Stimulated activated CD8-positive, alpha-beta memory T cell treated with anti-CD3 and anti-CD28 coated beads, Interleukin-7, amount 100 ng/mL, for 1 hour (primary cell): ENCODE measurements at places on chromosomes 2 and 18.

DNA sequence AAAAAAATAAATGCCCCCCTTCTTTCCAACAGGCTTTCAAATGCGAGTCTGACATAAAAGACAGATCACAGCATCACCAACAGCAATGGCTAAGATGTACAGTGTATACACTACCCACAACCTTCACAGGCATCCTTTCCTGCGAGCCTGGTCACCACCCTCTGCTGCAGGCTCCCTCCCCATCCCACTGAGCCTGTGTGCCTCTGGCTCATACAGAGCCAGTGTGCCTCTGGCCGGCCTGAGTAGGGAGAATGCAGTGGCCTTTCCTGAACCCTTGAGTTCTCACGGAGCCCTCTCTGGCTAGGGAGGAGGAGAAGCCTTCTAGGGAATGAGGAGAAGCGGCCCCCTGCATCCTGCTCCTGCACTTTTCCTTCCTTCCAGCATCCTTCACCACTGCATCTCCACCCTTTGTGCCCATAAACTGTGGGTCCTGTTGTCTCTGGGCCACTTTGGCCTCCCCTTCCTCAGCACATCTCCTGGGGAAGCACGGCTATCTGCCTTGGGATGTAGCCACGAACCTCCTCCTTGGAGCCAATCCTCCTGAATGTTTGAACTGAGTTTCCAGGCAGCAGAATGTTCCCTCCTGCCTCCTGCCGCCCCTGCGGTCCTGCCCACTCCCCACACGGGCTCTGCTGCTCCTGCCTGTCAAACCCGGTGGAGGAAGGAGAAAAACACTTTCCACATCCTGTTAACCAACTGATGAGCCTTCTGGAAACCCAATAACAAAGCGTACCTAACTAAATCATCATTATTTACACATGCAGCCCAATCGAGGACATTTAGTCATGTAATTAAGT is 22.5 kb downstream of the GYPC start:
- DNase-seq = no peak

DNA sequence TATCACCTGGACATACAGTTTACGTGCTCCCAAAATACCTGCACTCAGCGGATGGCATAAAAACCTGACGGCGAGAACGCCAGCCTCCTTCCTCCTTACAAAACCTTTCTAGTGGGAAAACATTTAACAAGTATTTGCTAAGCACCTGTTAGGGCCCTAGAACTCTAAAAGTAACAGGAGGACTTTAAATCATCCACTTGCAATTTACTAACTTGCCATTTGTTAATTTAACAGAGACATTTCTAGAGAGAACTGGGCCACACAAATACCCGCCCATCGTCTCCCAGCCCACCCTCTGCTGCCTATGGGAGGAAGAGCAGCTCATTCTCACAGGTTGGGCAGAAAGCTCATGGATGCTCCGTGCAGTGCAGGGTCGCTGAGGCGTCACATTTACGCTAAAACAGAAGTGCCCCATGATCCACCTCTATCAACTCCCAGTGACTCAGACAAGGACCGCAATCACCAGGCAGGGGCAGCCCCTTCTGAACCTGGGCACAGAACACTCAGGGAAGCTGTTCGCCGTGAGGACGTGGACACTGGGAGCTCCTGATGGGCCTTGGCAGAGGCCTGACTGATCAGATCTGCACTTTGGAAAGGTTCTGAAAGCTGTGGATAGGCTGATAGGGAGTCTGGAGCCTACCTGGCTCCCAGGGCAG is 106.9 kb downstream of the HDAC4 start:
- DNase-seq = no peak

DNA sequence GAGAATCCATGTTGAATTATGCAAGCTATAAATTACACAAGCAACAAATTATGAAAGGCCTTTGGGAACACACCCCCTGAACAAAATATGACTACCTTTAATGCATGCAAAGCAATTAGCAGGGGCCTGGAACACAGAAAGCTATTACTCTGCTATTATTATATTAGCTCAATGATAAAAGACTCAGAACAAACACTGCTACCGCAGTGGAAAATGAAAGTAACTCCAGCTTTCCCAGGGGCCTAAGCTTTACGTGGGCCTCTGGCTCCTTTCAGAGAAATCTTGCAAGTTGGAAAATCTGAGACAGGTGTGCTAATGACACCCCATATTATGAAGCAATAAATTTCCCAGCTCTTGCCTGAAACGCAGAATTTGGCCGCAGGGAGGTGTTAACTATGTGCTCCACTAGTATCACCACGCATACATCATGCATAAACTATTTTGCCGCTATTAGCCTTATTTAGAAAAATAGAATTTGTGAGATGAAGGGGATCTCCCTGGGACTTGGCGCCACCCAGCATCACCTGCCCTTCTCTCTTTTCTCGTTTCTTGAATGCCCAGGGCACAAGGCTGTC is 321.6 kb upstream of the LYPD1 start:
- DNase-seq = no peak

DNA sequence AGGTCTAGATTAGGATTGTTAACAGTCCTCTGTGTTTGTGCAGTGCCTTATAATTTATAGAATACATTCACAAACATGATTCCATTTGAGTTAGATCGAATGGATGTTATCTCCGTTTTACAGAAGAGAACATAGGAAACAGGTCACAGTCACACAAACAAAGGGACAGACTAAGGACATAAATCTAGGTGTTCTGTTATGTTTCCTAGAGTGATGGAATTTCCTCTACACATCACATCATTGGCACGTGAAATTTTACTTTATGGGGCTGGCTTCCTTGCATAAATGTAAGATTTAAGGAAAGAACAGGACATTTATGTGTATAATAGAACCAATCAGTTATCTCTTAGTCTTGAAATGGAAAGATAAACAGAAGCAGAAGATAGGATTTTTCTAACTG is 6.4 kb downstream of the TRIM54 start:
- DNase-seq = no peak

DNA sequence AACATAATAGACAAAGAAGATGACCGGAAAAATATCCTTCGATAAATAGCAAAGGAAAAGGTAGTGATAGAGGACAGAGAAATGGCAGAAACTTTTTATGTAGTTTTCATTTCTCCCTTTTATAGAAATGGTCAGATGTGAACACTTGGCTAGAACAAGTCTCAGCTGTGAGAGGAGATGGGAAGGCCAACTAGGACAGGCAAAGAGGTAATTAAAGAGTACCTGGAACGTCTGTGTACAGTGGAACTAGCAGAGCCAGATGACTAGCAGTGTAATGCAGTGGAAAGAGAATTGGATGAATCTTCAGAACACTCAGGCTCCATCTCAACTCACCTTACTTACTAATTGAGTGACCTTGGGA is 69.2 kb downstream of the NABP1 start:
- DNase-seq = no peak

DNA sequence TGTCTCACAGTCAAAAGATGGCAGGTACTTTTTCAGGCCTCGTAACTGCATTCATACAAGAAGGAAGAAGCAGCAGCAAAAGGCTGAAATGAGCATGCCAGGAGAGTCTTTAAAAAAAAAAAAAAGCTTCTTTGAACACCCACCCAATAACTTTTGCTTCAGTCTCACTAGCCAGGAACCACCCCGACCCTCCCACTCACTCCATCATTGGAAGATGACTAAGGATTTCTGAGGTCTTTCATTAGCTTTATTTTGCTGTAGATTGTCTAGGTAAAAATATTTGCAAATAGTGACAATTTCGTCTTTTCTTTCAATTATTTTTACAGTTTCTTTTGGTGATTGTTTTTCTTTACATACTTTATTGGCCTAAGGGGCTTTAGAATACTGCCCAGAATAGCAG is 37.9 kb downstream of the RBBP8 start:
- DNase-seq = no peak

- DNase-seq = no peak
These were observed 294.9 kb downstream of the DYSF start for GRCh38 chr2:71748227-71748626.

- no peak for DNase-seq
These were observed 486.6 kb downstream of the IRS1 start for GRCh38 chr2:226313060-226313459.

DNA sequence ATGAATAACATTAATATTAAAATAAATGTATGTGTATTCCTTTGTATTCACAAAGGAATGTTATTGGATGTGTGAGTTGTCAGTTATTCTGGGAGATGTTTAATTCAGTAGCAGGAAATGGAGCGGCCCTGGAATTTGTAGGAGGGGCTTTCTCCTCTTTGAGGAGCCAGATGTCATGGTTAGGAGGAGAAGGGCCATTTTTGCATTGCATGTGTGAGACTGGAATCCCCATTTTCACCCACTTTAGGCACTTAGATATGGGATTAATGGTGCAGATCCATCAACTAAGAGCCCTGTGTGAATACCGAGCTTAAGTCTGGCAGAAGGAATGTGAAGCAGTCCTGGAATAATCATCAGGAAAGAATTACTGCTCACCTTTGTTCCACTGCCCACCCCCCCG is 439.2 kb downstream of the PARD3B start:
- DNase-seq = no peak

GRCh38 chr2:134950886-134951285 is 32.3 kb downstream of the CCNT2 start:
- DNase-seq = no peak

DNA sequence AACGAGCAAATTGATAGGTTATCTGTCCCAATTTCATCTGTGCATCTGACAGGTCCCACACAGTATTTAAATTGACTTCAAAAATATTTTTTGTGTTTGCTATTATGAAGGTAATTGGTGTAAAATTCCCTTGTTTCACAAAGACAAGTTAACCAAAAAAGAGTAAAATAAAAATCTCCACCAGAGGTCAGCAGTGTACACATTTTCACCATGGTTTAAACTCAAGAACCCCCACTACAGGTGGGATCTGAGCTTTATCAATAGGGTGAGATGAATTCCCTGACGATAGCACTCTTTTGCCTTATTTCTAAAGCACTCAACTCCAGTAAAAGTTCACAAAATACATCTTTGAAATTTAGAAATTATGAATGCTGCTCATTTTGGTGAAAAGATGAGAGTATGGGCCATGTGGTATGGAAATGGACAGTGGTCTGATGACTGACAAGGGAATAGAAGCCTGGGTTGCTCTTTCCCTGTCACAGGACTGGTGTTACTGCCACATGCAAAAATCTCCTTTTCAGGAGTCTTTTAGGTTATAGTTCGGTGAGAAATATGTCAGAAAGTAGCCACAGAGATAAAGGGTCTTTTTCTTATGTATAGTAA is 68.0 kb downstream of the SERPINB8 start:
- no peak for DNase-seq

- no peak for DNase-seq
These were observed 166.6 kb upstream of the SETBP1 start for GRCh38 chr18:44514106-44514505.

GRCh38 chr18:5600378-5601071 is 56.7 kb upstream of the EPB41L3 start:
- no peak for DNase-seq

DNA sequence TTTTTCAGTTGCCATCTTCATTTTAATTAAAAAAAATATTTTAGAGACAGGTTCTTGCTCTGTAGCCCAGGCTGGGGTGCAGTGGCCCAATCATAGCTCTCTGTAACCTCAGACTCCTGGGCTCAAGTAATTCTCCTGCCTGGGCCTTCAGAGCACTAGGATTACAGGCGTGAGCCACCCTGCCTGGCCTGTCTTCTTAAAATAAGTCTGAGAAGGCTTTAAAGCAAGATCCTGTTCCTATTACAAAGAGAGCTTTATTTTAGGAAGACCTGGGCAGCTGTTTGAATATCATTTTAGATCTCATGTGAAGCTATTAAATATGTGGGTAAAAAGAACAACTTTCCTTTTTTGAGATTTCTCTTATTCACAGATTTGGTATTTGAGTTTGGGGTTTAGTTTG is 1.5 kb downstream of the FAM228A start:
- no peak for DNase-seq

- DNase-seq = no peak
These were observed 1.9 kb downstream of the LIMS2 start for GRCh38 chr2:127673291-127674069.

- DNase-seq = no peak
These were observed 137.8 kb downstream of the PIK3C3 start for GRCh38 chr18:42092848-42093247.

GRCh38 chr18:13427354-13427753 is 208.8 kb downstream of the LDLRAD4 start:
- no peak for DNase-seq

GRCh38 chr2:95328358-95329125 is 31.4 kb downstream of the KCNIP3 start:
- no peak for DNase-seq

DNA sequence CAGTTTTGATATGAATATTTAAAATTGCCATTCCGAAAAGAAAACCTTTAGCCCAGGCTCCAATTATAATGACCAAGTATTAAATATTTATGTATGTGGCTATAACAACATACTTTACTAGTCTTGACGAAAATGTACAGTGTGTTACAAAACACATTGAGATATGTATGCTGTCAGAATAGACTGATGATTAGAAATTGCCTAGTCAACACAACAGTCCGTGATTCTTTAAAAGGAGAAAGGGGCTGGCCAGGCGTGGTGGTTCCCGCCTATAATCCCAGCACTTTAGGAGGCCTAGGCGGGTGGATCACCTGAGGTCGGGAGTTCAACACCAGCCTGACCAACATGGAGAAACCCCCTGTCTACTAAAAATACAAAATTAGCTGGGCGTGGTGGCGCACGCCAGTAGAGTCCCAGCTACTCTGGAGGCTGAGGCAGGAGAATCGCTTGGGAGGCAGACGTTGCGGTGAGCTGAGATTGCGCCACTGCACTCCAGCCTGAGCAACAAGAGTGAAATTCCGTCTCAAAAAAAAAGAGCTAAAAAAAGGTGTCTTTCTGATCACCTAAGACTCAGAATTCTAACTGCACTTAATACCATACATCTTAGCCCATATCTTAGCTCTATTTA is 1.8 kb downstream of the CHAC2 start:
- DNase-seq = no peak

DNA sequence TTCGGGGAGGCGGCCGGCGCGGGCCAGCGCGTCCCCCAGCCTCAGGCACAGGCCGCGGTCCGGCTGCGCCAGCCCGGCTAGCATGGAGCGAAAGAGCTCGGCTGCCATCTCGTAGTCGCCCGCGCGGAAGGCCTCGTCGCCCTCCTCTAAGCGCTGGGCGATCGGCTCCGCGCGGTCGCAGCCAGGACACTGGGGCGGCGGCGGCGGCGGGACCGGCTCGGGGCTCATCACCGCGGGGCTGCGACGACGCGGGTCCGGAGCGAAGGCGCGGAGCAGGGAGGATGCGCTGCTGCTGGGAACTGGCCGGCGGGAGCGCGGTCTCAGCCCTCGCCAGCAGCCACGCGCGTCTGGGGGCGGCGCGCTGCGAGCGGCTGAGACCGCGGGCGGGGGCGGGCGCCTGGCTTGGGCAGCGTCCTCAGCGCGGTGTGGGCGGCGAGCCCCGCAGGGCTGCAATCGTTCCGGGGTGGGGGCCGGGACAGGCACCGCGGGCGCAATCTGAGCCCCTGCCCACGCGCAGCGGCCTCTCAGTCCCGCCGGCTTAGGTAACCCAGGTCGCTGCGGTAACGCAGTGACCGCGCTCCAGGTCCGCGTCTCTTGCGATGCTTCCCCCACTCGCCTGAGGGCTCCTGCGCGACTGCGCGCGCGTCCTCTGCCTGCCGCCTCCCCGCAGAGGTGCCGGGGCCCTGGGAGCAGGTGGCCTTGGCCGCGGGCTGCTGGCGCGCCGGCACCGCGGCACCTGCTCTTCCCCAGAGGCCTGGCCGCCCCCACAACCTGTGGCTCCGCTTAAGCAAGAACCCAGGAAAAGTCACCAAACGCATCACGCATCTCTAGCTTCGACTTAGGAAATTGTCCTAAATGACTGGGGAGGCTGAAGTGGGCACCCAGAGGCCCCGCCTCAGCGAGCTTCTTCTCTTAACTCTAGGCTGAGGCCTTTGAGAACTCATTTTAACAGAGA is at the start of gene LONRF2:
TSS of gene LONRF2 (minus strand) at position 636 of the 955 bp plus-strand sequence. CDS start at position 228, 408 bp downstream.
- no peak for DNase-seq

- DNase-seq = no peak
These were observed 102.5 kb upstream of the RASGRP3 start for GRCh38 chr2:33373986-33374385.
